Stimulated activated CD4-positive, alpha-beta T cell treated with anti-CD3 and anti-CD28 coated beads, Interleukin-12 subunit alpha, Interleukin-12 subunit beta, amount 100 ng/mL, for 48 hours (primary cell): ENCODE measurements at places on chromosomes 2 and 18.

GRCh38 chr2:61178603-61179545, 16.9 kb downstream of the C2orf74 start:
- DNase-seq: no peak

GRCh38 chr2:202786842-202787241, 84.7 kb downstream of the ICA1L start:
- DNase-seq: no peak

DNA sequence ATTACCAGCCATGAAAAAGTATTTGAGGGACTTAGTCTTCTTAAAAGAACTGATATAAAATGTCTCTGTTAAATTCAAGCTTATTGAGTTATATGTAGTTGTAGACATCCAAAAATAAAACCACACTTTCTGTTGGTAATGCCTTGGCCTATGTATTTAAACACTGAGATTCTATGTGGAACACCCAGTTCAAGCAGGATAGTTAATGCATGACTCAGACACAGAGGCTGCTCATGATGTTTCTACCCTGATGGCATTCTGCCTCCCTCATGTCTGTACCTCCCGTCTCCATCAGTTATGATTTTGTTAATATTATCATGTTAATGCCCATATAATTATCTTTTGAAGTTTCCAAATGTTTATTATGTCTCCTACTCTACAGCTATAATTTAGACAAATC, 164.5 kb downstream of the XIRP2 start:
- DNase-seq: no peak

- DNase-seq: no peak
Measured at GRCh38 chr2:237152361-237152760, 66.7 kb downstream of the COPS8 start.

GRCh38 chr2:232793271-232793670, 16.9 kb upstream of the KCNJ13 start:
- no peak for DNase-seq

DNA sequence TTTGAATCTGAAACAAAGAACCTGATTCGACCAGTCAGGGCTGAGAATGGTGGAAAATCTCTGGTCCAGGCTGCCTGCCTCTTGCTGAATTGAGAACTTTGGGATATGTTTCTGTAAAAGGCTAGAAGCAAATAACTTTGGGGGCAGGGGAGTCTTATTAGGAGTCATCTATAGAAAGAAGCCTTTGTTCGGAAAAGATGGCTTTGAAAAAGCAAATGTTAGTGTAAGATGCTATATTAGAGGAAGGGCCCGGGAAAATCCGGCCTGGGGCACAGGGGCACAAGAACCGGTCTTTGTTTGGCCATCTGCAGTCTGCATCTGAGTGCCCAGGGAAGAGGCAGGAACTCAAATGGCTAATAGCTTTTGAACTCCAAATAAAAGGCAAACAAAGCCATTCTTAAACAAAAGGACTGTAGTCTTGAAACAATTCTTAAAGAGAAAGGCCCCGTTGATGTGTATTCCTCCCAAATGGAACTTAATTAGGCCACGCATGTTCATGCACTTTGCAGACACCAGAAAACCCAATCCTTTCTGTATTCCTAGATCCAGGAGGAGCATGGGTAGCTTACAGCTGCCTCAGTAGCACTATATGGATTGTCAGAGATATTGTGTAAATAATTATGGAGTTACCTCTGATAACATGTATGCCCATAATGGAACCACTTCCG, 180.0 kb upstream of the ARL4C start:
- no peak for DNase-seq

DNA sequence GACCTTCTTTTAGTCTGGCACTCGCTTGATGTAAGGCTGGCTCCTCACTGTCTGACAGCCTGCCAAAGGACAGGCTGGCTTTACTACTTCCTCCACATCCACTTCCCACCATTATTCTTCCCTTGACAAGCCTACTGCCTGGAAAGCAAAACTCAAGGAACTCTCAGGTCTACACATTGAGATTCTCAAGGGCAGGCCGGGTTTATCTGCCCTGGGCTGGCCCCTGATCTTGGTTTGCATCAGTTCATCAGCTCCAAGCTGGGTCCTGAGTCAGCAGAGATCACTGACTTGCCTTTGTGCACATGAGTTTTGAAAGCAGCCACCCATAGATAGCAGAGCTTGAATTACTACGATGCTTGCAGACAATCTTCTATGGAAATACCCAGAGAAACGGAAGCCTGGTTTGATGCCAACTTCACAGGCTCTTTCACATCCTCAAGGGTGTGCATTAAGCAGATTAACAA, 53.9 kb downstream of the KCTD18 start:
- DNase-seq: no peak

- no peak for DNase-seq
Measured at GRCh38 chr18:7940971-7941370, 373.9 kb downstream of the PTPRM start.

DNA sequence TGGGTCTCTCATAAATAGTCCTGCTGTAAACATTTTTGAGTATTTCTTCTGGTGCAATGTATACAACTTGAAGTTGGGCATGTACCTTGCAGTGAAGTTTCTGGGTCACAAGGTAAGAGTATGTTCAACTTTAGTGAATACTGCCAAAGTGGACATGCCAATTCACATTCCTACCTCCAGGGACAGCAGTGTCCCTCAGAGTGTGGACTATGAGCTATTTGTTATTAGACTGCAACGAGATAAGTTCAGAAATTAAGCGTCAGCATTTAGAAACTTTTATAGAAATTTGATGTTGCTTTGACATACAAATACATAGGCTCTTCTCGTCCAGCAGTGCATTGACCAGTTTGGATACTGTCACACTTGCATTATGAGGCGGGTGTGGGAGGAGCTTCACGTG, 7.2 kb upstream of the ACKR3 start:
- DNase-seq: no peak

DNA sequence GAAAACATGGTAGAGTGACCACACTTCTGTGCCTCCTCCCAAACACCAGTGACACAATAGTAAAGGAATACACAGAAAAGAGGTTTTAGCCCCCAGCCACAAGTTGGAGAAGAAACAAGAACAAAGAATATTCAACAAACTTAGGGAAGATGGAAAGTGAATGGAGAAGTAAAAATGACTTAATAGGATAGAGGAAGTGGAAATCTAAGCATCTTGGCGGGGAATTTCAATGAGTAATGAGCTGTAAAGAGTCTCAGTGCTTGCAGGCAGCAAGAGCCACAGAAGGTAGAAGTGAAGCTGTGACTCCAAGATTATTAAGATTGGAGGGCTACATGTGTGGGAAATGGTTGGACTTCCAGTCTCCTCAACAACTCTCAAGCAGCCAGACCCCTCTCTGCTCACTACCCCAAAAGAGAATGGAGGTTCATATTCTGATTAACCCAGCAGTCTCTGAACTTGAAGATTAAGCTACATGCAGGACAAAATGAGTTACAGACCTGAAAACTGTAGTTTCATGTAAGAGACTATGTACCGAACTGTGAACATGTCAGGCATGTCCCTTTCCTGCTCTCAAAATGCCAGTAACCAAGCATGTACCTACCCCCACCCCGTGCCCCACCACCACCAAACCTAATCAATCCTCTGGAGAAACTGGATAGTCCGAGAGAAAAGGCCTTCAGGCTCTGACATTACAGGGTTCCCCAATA, 16.9 kb upstream of the HNRNPLL start:
- DNase-seq: no peak

GRCh38 chr2:179932786-179933185, 71.4 kb upstream of the ZNF385B start:
- no peak for DNase-seq

- no peak for DNase-seq
Measured at GRCh38 chr2:88123164-88123974, 4.5 kb downstream of the FABP1 start.

- no peak for DNase-seq
Measured at GRCh38 chr2:110713513-110714362, 18.6 kb upstream of the ACOXL start.

DNA sequence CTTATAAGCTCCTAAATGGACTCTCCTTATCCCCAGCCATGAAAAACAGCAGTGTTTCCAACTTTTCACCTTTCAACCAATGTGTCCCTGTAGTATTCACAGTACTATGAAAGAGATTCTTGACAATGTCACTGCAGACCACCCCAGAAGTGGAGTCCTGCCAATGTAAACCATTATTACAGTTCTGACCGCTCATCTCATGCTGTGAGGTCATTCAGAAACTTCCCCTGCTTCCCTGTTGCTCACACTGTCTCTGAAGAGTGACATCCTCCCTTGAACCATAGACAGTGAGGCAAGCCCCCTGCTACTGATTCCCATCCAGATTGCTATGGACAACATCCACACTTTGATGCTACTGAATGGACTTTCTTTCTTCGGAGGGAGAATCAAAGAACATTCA, 1523.7 kb upstream of the ACVR2A start:
- DNase-seq: no peak

DNA sequence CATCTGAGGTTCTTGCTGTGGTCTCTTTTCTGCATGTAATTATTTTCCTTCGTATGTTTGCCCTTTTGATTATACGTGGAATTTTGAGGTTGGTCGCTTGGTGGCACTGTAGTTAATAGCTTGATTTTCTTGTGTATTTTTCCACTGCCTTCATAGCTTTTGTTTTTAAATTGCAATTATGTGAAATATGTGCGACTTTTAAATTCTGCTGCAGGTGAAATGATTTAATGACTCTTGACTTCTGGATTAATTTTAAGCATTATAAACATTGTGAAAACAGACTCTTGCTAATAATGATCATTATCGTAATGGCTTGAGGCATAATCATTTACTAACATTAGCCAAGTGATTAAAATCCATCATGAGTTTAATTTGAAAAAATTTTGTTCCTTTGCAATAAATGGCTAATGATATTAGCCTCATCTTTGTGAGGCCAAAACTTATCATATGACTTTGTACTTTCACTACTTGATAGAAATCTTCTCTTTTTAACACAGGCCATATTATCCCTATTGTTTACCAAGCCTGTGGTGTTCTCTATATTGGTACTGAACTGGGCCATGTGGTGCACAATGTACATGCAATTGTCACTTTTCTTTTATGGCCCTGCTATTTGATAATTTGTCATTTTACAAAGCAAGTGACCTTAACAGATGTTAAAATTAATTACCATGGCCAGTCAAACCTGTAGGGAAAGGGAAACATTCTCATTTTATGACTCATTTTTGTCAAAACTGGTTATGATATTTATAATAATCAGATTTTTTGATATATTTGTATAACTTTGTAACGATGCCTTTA, 62.8 kb upstream of the NEUROD1 start:
- DNase-seq: no peak

GRCh38 chr18:69469444-69469919, 68.8 kb downstream of the DOK6 start:
- DNase-seq: peak; percentile 35

DNA sequence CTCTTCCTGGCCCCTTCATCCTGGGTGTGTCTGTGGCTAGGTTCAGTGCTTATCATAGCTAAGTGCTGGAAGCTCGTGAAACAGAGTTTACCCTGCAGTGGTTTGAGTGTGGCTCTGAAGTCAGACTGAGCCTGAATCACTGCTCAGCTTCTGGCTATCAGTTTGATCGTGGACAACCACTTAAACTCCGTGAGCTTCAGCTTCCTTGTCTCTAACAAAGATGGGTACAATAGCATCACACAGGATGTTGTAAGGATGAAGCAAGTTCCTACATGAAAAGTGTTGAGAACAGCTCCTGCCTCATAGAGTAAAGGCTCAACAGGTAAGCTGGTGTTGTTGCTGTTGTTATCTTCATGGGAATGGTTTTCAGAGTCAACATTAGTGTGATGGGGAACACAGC, 210.3 kb downstream of the CLIP4 start:
- no peak for DNase-seq

DNA sequence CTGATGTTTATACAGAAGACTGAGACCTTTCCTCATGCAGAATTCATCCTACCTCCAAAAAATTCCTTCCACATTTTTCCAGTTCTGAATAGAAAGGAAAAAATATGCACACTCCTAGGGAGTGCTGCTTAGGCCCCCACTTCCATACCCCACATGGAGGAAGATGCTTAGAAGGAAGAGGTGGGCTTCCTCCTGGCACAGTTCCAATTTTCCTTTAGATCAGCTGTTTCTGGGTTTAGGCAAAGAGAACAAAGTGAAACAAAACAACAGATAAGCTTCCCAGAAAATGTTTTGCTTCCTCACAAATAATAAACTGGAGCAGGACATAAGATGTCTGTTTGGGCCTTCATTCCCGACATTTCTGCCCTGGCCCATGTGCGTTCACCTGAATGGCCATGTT, 172.6 kb downstream of the PRPF40A start:
- no peak for DNase-seq

GRCh38 chr2:235497096-235497495, 3.3 kb downstream of the AGAP1 start:
- DNase-seq: no peak

GRCh38 chr2:39068299-39069135, 52.3 kb downstream of the SOS1 start:
- DNase-seq: no peak

GRCh38 chr2:46655551-46656436, 176.4 kb downstream of the TMEM247 start:
- no peak for DNase-seq

GRCh38 chr2:188601927-188602326, 310.3 kb downstream of the GULP1 start:
- no peak for DNase-seq

- DNase-seq: no peak
Measured at GRCh38 chr2:50374711-50375110, 657.2 kb downstream of the NRXN1 start.

GRCh38 chr2:72129681-72130340, 17.9 kb downstream of the CYP26B1 start:
- no peak for DNase-seq

GRCh38 chr18:12895626-12896025, 11.6 kb upstream of the PTPN2 start:
- no peak for DNase-seq

GRCh38 chr2:48438266-48438665, 91.7 kb upstream of the STON1 start:
- DNase-seq: no peak

GRCh38 chr2:60821587-60822302, 59.6 kb upstream of the REL start:
- DNase-seq: no peak

- DNase-seq: no peak
Measured at GRCh38 chr2:136328207-136328795, 210.4 kb upstream of the CXCR4 start.

- DNase-seq: no peak
Measured at GRCh38 chr2:179817181-179817841, 44.1 kb downstream of the ZNF385B start.

DNA sequence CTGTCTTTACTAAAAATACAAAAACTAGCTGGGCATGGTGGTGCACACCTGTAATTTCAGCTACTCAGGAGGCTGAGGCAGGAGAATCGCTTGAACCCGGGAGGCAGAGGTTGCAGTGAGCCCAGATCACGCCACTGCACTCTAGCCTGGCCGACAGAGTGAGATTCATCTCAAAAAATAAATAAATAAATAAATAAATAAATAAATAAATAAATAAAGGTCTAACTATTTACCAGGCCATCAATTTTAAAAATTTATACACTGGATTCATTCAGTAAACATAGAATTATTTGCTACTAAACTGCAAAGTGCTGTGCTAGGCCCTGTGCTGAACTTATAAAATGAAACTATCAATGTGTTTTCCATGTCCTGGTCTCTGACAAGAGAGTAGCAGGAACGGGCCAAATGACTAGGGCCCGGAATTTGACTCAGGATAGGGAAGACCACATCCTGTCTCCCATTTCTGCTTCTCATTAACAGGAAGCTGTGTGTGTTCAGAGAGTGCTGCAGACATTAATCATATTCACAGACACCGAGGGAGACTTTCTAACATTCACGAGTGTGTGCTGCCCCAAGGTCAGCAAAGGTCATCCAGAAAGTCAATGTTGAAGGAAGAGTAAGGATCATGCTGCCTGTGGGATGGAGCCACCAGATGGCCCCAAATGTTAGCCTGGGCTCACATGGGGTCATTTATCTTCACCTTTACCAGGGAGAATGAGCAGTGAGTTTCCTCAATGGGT, 95.8 kb downstream of the SPP2 start:
- no peak for DNase-seq
